ENCODE measurements at places on chromosomes 12 and 14.

DNA sequence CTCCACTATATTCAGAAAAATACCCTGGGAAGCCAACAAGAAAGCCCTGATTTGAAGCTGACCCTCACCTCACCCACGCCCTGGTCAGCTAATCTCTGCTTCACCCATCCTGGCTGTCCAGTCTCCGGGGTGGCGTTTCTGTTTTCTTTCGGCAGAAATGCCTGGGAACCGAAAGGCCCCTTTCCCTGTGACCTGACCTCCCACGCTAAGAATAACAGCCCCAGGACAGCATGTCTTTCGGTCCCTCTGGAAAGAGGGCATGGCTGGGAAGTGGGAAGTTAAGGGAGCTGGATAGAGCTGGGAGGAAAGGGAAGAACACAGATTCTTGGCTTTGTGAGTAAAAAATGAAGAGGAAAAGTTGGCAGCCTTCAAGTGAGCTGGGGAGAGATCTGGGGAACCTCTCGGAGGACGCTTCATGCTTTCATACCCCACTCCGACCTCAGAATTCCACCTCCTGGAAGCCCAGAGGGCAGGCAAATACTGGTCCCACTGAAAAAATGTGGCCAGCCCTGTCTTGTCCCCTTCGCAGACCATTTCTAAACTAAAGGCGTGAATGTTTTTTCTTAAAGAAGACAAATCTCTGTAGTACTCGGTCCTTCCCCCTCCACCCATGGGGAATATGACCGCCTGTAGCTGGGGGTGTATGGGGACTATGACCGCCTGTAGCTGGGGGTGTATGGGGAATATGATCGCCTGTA is 163.0 kb upstream of the FKBP4 start:
- DNase-seq: no peak

DNA sequence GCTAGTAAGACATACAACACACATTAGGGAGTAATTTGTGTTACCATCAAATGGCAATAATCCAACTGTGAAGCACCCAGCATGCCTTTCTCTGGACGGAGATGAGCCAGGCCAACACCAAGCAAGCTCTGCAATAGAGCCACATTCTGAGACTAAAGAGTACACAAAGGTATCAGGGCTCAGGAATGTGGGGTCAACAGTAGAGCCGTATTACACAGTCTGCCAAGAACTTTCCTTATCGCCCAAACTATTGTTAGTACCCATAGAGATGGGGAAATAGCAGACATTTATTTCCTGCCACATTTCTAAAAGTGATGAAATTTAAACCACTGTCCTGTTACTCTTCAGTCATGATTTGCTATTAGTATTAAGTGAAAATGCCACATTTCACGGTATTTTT is 113.7 kb downstream of the BMP4 start:
- no peak for DNase-seq

GRCh38 chr14:33833706-33834465 is 117.0 kb downstream of the EGLN3 start:
- DNase-seq: no peak

DNA sequence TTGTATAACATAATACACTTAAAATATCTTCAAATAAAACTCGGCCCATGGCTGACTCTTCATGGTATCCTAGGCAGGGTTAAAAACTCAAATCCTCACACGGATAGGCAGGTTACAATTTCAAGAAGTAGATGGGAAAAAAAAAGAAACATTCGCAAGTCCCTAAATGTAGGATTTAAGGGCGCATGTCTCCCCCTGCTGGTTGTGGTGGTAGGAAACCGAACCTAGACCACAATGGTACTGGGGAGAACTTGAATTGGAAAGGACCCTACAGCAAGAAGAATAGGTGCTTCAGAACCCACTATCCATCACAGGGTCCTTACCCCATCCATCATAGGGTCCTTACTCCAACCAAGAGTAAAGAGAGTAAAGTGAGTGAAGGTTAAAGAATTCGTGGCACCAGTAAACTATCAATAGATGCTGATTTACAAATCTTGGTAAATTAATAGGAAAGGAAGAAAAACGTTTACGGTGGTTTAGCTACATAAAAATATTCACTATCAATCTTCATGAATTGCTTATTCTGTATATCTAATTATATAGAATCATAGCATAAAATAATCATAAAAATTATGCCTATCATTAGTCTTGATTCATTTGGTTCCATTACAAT is 3.3 kb upstream of the CIPC start:
- no peak for DNase-seq

DNA sequence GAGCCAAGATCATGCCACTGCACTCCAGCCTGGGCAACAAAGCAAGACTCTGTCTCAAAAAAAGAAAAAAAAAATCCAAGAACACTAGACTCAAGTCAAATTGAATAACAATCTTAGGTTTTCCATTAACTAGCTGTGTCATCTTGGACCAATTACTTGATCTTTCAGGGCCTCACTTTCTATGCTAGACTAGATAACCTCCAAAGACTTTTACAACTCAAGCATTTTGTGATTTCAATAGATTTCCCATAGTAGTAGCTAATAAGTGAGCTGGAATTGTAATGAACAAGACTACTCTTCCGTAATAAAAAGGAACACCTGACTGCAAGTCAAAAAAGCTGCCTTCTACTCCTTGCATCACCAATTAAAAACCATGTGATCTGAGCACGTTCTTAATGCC is 127.0 kb upstream of the SSTR1 start:
- DNase-seq: no peak

Data from right kidney (tissue), 9 donors.